Renal cortical epithelial cell (primary cell): ENCODE measurements at places on chromosomes 6 and 20.

- no peak for DNase-seq
Observed at GRCh38 chr6:159513074-159513720, 179.8 kb downstream of the SOD2 start.

GRCh38 chr20:50133041-50133440 lies 20.1 kb upstream of the UBE2V1 start:
- DNase-seq, result no peak

DNA sequence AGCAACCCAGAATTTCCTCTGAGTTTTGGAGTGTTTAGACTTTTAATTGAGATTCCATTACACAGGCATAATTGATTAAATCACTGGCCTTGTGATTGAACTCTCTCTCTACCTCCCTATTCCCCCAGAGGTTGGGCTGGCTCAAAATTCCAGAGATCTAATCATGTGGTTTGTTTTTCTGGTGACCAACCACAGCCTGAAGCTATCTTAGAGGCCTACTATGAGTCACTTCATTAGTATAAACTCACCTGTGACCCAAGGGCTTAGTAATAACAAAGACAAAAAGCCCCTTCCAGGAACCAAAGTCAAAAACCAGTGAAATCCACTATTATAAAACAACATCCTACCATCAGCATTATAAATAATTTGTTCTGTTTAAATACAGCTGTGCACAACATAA lies 992.5 kb upstream of the CITED2 start:
- DNase-seq, result peak; percentile 98

GRCh38 chr6:52024451-52025068 lies 62.9 kb downstream of the PKHD1 start:
- DNase-seq, result no peak

- peak; percentile 40 for DNase-seq
Observed at GRCh38 chr20:13101706-13102105, 92.9 kb downstream of the SPTLC3 start.

- DNase-seq, result no peak
Observed at GRCh38 chr6:83467620-83468036, 36.8 kb upstream of the ME1 start.

DNA sequence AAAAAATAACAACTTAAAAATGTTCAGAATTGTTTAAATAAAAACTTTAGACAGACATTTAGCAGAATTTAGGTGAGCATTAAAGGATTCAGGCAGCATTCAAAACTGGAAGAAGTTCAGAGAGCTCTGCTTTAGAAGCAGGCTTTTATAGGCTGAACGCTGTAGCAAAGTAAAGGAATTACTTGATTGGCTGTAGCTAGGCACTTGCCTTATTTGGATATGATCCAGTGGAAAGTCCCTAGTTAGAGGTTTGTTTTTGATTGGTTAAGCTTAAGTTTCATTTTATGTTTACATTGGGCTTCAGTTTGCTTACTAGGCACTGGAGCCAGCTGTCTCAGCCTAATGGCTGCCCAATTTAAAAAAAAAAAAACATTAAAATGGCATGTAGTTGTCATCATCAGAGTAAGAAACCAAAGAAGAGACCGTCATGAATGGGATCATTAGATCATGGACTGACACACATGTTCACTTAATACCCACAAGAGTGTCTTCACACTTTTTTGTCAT lies 65.1 kb downstream of the CBFA2T2 start:
- DNase-seq, result peak; percentile 99

GRCh38 chr20:32559753-32560380 lies 25.3 kb downstream of the NOL4L start:
- no peak for DNase-seq

DNA sequence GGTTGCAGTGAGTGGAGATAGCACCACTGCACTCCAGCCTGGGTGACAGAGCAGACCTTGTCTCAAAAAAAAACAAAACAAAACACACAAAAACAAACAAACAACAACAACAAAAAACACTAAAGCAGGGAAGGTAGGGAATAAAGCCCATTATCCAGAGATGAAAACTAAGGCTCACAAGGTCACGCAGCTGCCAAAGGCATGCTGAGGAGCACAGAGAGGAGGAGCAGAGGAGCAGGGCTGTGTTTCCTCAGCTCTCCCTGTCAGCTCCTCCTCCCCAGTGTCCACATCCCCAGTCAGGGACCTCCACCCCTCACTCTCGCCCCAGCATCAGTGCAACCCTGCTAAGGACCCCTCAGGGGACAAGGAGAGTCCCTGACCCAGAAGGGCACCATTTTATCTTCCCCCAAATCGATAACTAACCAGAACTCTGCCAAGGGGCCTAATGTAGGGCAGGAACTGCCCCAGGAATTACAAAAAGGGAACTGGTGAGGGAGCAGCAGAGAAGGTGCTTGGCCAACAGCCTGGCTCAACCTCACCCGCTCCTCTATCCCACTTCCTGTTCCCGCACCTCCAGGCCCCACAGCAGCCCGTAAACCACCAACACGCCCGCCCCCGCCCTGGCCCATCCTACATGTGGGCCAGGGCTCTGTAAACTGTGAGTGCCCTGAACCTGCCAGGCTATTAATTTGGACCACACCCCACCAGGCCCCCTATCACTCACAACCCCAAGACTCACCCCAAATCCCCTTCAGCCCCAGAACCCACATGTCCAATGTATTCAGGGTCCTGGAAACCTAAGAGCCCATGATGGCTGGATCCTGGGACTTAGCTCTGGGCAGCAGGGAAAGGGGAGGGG lies 9.0 kb downstream of the TEAD3 start:
- no peak for DNase-seq

GRCh38 chr6:134307870-134308269 lies 10.0 kb downstream of the SGK1 start:
- no peak for DNase-seq

- DNase-seq, result no peak
Observed at GRCh38 chr6:1553562-1554083, 56.1 kb upstream of the FOXC1 start.

DNA sequence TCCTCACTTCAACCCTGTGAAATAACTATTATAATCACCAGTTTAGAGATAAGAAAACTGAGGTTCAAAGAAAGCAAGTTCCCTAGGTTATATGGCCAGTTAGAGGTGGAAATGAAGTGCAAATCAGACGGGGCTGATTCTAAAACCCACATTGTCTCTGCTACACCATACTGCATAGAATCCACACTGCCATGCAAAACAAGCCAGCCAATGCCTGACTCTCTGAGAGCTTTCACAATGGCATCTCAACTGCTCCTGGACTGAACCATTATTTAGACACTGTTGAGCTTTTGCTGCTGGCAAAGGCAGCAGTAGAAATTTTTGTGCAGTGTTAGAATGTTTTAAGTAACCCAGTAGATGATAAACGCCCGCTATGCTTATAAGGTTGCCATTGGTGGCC lies 195.2 kb upstream of the CNR1 start:
- no peak for DNase-seq

DNA sequence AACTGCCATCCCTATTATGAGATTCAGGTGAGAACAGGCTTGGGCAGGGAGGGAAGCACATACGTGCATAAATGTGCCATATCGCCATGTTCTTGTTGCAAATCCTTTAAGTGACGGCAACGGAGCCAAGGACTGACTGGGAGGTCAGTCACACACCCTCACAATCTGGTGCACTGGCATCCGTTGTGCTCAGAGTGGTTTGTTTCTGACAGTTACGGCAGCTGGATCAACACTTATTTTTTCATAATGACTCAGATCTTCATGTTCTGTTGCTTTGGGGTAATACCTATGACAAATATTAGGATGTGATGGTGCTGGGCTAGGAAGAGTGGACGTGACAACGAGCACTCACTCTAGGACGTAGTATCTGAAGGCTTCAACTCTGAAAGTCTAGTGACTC lies 56.2 kb upstream of the PREP start:
- DNase-seq, result no peak

- DNase-seq, result no peak
Observed at GRCh38 chr6:10993896-10994295, 50.2 kb downstream of the ELOVL2 start.

DNA sequence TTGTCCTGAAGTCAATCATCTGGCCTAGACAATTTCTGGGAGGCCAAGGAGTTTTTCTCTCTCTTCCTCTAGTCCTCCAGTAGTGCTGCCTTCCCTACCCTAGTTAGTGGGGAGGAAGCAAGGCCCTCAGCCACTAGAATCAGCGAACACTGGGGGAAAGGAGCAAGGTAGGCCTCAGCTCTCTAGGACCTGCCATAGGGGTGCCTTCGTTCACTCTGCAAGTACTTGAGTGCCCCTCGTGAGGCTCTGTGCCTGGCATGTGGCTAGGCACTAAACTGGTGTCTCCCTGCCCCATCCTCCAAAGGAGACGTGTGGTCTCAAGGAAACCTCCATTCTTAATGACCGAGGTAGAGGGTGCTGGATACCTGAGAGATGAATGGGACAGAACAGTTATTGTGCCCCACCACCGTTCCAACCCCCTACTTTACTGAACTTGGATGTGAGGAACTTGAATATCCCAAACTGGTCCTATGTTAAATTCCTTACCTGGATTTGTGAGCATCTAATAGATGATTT lies 1.1 kb downstream of the DEF6 start:
- no peak for DNase-seq
